AG10803 (cell line): ENCODE measurements at places on chromosomes 13 and 19.

DNA sequence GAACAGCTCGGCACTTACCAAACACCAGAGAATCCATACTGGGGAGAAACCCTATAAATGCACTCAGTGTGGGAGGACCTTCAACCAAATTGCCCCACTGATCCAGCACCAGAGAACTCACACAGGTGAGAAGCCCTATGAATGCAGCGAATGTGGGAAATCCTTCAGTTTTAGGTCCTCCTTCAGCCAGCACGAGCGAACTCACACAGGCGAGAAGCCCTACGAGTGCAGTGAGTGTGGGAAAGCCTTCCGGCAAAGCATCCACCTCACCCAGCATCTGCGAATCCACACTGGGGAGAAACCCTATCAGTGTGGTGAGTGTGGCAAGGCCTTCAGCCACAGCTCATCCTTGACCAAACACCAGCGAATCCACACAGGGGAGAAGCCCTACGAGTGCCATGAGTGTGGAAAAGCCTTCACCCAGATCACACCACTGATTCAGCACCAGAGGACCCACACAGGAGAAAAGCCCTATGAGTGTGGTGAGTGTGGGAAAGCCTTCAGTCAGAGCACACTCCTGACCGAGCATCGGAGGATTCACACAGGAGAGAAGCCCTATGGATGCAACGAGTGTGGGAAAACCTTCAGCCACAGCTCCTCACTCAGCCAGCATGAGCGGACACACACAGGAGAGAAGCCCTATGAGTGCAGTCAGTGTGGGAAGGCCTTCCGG lies 8.3 kb downstream of the ZNF135 start:
- DNase-seq, result no peak

- no peak for DNase-seq
Measured at GRCh38 chr13:38685974-38686576, 802 bp upstream of the FREM2 start.

DNA sequence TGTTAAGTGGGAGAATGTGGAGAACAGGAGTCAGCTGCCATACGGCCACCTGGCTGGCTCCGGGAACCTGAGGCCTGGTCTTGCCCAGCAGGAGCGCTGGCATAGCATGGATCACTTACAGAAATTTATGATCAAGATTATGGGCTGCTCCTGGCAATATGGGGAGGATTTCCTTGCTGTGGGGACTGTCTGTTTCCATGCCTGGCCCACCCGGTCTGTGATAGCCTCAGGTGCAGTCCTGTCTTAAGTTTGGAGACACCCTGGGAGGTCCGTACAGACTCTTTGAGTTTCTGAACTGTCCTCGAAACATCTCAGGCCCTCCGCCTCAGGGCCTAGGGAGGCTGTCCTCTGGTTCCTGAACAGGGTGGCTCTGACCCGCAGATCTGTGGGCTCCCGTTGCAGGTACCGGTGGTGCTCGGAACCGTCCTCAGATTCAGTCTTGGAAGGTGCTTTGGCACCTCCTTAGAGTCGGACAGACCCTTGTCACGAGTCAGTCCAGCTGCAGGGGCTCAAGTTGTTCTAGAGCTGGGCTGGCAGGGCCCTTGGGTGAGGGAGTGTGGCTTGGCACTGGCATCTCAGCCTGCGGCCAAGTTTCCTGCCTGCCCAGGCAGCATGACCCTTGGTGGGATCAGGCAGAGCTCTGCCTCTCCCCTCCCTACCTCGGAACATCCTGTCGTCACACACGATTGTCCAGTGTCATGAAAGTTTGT lies 4.9 kb downstream of the TFDP1 start:
- no peak for DNase-seq

DNA sequence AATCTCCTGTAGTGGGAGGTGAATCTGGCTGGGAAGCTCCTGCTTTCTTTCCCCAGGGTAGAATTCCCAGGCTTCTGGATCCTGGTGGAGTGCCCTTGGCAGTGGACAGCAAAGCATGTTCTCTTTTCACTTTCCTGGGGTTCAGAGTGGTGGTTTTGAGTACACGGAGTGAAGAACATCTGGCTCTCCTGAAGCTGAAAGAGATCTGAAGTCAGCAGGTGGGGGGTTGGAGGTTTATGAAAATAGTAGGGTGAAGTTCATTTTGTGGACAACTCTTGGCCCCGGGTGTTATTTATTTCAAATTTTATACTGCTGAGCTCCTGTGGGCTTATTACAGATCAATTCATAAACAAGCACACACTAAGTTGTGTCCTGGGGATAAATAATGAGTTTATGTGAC lies 497.3 kb downstream of the KLF5 start:
- DNase-seq, result no peak

GRCh38 chr13:33645591-33646554 lies 172.1 kb upstream of the RFC3 start:
- DNase-seq, result no peak

DNA sequence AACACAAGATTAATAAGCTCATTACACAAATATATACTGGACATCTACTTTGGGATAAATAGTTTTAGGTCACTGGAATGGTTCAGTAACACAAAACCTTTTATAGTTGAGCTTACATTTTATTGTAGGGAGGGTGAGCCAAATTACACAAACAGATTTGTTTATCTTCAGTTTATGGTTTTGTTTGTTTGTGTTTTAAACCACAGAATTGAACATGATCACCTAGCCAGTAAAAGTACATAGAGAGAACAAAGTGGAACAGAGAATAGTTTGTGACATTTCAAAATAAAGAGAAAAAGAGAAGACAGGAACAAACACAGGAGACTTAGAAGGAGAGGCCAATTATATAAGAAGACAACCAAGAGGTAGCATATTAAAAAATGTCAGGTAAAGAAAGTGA lies 1930.2 kb upstream of the PCDH20 start:
- DNase-seq, result no peak

DNA sequence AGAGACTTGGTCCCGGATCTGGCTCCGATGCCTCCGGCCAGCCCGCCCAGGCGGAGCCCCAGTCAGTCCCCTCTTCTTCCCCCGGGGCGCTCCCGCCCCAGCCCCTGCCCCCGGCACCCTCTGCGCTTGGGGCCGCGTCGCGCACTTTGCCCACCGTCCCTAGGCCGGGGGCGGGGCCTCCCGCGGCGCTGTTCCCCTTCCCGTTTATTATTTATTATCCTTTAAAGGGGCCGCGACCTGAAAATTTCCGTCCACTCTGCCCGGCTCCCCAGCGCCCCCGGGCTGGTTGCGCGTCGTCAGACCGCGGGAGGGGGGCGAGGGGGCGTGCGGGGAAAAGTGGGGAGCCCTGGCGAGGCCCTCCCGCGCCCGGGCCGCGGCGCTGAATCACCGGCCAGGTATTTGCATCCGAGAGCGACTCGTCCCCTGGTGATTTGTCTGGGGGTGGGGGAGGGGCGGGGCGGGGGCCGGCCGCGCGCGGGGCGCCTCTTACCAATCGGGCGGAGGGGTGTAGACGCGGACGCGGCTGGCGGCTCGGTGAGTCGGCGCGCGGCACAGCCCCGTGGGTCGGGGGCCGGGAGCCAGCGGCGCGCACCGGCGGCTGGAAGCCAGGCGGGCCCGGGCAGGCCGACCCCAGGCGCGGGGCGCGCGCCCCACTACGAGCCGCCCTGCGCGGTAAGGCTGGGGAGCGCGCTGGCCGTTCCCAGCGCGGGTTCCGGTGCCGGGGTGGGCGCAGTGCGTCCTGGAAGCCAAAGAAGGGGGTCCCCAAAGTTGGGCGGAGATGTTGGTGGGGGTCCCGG lies at the start of gene ARID3A:
Gene ARID3A (plus strand): TSS at position 510 of the 797 bp plus-strand sequence. CDS start 3,494 bp downstream, outside the sequence.
- peak; percentile 73 for DNase-seq

- DNase-seq, result no peak
Measured at GRCh38 chr13:81106348-81106747, 765.4 kb upstream of the SPRY2 start.

- no peak for DNase-seq
Measured at GRCh38 chr13:22967669-22968068, 213.1 kb upstream of the SGCG start.

DNA sequence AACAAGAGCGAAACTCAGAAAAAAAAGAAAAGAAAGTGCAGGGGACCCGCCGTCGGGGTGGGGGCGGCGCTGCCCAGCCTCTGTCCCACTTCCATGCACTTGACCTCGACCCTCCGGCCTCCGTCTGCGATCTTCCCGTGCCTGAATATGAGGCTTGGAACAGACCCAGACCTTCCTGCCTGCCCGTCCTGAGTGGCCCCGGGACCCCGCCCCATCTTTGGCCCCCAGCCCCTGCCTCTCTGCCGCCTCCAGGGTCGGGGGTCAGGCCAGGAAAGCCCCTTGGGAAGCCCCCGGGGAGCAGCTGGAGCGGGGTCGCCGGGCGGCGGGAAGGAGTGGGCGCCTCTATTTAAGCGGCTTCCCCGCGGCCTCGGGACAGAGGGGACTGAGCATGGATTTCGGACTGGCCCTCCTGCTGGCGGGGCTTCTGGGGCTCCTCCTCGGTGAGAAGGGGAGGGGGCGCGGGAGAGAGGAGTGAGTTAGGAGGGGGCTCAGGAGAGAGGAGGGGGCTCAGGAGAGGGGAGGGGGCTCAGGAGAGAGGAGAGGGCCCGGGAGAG lies at the start of gene MADCAM1:
Gene MADCAM1 (plus strand): TSS at position 375 of the 554 bp plus-strand sequence. CDS start 14 bp downstream, at position 389.
- no peak for DNase-seq

GRCh38 chr13:83881140-83881684 lies 1.1 kb downstream of the SLITRK1 start:
- DNase-seq, result no peak

- DNase-seq, result peak; percentile 95
Measured at GRCh38 chr19:48872884-48873475, 759 bp downstream of the PPP1R15A start.

GRCh38 chr13:100508996-100509395 lies 79.6 kb downstream of the GGACT start:
- DNase-seq, result no peak

DNA sequence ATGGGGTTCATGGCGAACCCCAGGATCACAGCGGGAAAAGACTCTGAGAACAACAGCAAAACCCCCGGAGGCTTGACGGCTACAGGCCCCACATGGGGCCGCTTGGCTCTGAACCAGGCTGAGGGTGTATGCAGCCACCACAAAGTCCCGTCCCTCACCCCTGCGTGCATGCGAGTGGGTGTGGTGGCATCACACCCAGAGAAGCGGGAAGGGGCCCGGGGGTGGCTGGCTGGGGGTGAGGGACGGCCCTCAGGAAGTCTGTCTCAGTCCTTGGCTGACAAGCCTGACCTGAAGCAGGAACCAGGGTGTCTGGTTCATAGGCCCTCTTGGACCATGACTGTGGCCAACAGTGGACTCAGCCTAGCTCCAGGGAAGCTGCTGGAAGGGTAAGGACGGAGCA lies 34.2 kb downstream of the CEBPG start:
- DNase-seq, result no peak

GRCh38 chr13:49062297-49062896 lies 86.7 kb downstream of the FNDC3A start:
- no peak for DNase-seq

- DNase-seq, result no peak
Measured at GRCh38 chr19:22620401-22620800, 13.7 kb upstream of the ZNF492 start.

GRCh38 chr19:16836115-16837034 lies 7.2 kb downstream of the SIN3B start:
- no peak for DNase-seq

DNA sequence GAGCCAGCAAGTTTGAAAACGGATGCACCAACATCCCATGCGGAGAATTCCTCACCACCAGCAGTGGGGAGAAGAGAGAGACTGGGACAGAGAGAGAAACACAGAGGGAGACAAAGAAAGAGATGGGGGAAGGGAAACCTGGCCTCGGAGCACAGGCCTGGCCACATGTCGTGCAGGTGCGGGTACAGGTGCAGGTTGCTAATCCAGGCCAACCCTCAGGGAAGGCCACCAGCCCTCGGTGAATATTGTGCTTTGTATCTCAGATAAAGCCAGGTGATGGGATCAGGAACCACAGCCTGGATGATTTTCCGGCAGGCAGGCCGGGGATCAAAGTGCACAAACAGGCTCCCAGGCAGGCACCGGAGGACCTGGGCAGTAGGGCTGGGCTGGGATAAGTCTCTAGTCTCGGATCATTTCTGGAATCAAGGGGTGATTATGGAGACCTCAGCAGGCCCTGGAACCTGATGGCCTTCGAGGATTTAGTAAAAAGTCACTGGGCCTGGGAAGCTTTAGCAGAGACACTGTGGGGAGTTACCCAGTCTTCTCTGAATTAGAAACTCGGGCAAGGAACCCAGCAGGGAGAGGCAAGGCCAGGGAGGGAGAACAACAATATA lies 3.7 kb downstream of the GAS6 start:
- DNase-seq, result no peak

GRCh38 chr19:58345558-58345957 lies 7.7 kb downstream of the A1BG start:
- no peak for DNase-seq

DNA sequence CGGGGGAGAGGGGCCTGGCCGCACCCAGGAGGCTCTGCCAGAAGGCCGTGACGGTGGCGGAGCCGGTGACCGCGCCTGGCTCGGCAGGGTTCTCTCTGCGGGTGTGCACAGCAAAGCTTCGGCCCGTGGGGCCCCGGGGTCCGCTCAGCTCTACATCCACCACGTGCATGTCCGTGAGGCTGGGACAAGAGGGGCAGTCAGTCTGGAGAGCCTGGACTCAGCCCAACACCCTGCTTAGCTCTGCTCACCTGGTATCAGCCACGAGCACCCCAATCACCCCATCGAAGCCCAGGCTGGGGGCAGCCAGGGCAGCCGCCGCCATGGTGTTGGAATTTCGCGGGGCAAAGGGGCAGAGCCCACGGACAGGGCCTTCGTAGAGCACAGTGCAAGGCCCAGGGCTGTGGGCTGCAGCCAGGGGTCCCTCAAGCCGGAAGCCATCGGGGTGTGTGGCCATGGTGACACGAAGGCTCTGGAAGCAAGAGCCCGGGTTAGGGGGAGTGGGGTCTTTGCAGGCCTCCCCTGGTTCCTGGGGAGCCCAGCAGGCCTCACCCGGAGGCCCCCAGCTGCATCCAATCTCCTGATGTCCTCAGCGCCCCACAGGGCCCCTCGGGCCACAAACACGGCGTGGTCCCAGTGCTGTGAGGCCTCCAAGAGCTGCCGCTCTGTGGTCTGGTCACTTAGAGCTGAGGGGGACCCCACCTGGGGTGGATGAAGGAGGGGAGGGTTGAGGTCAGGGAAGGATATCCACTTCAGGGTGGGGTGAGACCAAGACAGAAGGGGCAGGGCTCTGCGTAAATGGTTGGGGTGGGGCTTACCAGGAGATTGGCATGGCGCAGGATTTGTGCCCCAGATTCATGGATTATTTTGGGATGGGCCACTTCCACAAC lies 1.4 kb downstream of the ASPDH start:
- DNase-seq, result no peak

DNA sequence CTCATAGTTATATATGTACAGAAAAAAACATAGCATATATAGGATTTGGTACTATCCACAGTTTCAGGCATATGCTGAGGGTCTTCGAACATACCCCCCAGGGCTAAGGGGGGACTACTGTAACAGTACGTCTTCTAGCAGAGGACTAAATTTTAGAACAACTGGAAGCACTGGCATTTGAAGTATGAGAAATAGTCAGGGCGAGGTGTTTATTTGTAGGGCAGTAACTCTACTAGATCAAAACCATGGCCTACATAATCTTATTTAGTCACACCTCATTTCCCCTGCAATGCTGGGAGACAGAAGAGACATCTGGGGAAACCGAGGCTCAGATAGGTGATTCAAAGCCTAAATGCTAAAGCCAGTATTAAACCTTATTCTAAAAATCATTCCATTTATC lies 245.6 kb downstream of the DCT start:
- no peak for DNase-seq

GRCh38 chr19:57583521-57584416 lies at the start of gene ZIK1:
Gene ZIK1 (plus strand): TSS chr19:57584145. CDS start chr19:57584357, 212 bp downstream.
- DNase-seq, result peak; percentile 91
